ENCODE measurements at places on chromosomes 6 and 20. TPM values are rescaled to one million over a fixed set of nuclear protein-coding genes. Genes with fewer than 3 reads are reported as not detected.
A peak's percentile ranks its signal among the peaks of the same experiment; 100 is the strongest.

DNA sequence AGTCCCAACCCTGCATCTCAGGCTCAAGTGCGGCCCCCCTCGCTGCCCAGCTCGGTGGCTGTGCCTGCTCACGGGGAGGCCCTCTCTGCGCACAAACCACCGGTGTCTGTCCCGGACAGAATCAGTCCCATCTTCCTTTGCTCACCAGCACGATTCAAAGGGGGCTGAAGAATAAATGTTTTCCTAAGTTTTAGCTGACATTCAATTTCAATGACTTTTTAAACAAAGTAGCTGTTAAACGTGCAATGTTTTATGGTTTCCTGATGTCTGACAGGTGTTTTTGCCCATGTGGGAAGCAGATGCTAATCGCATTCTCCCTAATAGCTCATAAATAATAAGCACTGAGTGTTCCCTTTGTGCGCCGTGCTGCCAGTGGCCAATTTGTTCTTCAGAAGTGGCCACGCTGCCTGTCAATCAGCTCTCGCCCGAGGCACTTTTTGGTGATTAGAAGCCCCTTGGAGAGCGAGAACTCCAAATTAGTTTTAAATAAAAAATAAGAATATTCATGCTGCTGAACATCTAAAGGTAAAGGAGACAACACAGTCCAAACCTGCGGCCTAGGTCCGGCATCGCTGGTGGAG, 26.3 kb downstream of the BHLHE23 start:
- H3K36me3 ChIP-seq = no peaks in the 10 kb centered on the region
- H3K27me3 ChIP-seq = peaks cover 98% of the 10 kb centered on the region
- H3K4me1 ChIP-seq = no peaks in the 10 kb centered on the region
- DNase-seq = no peak
- H3K27ac ChIP-seq = no peak overlapping the region
- no peak overlapping the region for H3K4me3 ChIP-seq

DNA sequence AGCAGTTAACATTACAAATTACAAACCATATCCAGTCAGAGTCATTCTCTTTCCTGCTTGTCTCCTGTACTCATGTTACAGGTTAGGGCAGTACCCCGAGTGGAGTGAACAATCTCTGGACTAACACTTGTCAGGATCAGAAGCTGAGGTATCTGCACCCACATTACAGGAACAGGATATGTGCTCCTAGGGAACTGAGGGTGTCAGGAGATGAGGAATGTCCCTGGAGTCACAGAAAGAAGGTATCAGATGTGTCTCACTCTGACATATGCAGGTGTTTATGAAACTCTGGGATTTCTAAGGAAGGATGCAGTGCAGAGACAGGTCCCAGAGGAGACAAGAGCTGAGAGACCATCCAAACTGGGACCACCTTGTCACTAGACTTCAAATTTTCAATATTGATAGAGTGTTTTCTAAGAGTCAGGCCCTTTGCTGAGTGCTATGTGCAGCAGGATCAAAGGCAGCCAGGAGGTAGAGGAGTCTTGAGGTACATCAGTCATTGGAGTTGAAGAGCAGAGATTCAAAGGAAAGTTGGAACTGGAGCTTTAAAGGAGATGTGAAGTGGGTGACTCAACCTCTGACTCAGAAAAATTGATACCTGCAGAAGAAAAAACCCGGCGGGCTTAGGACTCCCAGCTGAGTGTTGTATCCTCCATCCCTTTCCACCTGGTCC, 12.6 kb downstream of the HLA-DPB1 start:
- DNase-seq = no peak
- peaks cover 34% of the 10 kb centered on the region for H3K27me3 ChIP-seq
- no peaks in the 10 kb centered on the region for H3K36me3 ChIP-seq
- no peaks in the 10 kb centered on the region for H3K4me1 ChIP-seq
- H3K4me3 ChIP-seq = no peak overlapping the region

- H3K36me3 ChIP-seq = no peaks in the 10 kb centered on the region
- H3K27me3 ChIP-seq = no peaks in the 10 kb centered on the region
- no peak for DNase-seq
These were observed 112.2 kb upstream of the TNFAIP3 start for GRCh38 chr6:137754866-137755265.

- no peak for DNase-seq
- peaks cover 51% of the 10 kb centered on the region for H3K4me1 ChIP-seq
- H3K4me3 ChIP-seq = no peak overlapping the region
- H3K27ac ChIP-seq = no peak overlapping the region
These were observed 196.5 kb upstream of the ZNF217 start for GRCh38 chr20:53789989-53790675.

DNA sequence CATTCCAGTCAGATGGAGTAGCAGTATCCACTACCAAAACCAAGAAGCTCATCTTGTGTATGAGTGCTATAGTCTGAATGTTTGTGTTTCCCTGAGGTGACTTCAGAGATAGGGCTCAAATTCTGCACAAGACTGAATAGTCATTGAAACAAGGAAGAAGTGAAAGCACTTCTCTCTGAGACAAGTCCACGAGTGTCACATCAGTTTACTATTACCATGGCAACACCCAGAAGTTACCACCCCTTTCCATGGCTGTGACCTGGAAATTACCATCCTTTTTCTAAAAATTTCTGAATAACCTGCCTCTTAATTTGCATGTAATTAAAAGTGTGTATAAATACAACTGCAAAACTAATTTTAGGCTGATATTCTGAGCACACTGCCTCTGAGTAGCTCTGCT, 682.1 kb upstream of the ADGRB3 start:
- no peaks in the 10 kb centered on the region for H3K4me1 ChIP-seq
- no peak for DNase-seq
- no peak overlapping the region for H3K27ac ChIP-seq
- H3K4me3 ChIP-seq = no peak overlapping the region
- no peaks in the 10 kb centered on the region for H3K27me3 ChIP-seq

The MANEA gene
- total RNA-seq = 10.9 TPM

DNA sequence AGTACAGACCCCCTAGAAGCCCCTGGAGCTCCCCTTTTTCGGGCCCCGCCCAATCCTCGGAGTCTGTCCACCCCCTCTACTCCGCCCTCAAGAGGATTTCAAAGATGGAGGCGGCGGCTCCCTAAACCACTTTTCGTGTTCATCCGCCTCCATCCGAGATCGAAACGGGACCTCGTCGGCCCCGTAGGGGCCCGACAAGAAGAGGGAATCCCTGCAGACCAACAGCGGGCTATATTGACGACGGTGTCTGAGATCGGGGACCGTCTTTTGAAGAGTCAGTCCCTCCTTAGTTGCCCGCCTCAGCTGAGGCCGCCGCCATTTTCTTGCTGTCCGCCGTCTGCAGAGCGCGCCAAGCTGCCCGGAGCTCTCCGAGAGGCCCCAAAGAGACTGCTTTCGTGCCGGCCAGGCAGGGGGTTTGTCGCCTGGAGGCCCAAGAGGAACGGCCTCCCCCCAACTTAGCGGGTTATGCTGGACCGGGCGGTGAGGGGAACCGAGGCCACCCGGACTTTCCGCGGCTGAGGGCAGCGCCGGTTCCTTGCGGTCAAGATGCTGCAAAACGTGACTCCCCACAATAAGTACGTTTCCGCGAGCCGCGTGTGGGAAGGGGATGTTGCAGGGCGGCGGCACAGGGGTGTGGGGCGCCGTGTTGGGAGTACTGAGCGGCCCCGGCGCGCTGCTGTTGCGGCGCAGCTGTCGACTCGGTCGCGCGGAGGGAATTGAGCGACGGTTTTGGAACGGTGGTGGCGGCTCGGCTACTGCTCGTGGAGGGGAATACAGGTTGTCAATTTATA, 4.2 kb downstream of the BRD2 start:
- H3K4me1 ChIP-seq = peaks cover 47% of the 10 kb centered on the region
- H3K4me3 ChIP-seq = peak overlapping the region; percentile 90
- peak overlapping the region; percentile 99 for H3K27ac ChIP-seq
- H3K27me3 ChIP-seq = no peaks in the 10 kb centered on the region

- no peak overlapping the region for H3K4me3 ChIP-seq
- H3K36me3 ChIP-seq = no peaks in the 10 kb centered on the region
- no peaks in the 10 kb centered on the region for H3K27me3 ChIP-seq
- H3K4me1 ChIP-seq = peaks cover 30% of the 10 kb centered on the region
- no peak for DNase-seq
These were observed 217.3 kb downstream of the ARID1B start for GRCh38 chr6:156994215-156995076.

The PHACTR1 gene
- total RNA-seq = not detected

DNA sequence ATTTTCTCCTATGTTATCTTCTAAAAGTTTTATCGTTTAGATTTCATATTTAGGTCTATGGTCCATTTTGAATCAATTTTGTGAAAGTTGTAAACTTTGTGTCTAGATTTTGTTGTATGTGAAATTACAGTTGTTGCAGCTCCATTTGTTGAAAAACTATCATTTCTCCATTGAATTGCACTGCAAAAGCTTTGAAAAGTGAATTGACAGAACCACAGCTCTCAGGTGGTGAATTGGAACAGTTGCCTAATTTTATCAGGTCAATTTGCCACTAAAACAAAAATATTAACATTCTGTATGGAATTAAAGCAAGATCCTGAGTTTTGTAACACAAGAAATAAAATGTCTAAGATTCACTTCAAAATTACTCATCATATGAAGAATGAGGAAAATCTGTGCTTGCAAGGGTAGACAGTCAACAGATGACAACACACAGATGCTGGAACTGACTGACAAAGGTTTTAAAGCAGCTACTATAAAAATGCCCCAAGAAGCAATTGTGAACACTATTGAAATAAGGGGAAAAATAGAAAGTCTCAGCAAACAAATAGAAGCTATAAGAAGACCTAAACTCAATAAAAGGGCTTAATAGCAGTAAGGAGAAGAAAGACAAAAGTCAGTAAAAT, 346.7 kb downstream of the PAX1 start:
- H3K36me3 ChIP-seq = no peaks in the 10 kb centered on the region
- H3K27ac ChIP-seq = no peak overlapping the region
- no peaks in the 10 kb centered on the region for H3K4me1 ChIP-seq

The PPP1R16B gene
- 0.02 TPM for total RNA-seq

The TXLNB gene
- not detected for total RNA-seq

DNA sequence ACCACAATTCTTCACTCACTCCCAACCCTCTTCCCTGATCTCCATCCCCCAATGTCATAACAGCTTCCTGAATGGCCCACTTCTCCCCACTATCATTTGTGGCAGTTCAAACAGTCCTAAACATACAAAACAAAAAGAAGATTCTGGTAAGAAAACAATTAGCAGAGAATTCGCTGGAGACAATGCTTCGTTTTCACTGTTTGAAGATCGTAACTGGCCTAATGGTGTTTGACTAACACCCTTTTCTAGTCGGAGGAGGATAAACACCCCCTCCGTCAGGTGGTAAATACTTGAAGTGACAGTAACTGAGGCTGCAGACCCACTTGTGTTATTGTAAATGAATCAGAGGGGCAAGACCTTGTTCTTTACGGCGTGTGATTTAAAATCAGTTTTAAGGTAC, 3.8 kb downstream of the EYA2 start:
- H3K36me3 ChIP-seq = no peaks in the 10 kb centered on the region
- no peak overlapping the region for H3K27ac ChIP-seq
- H3K4me3 ChIP-seq = no peak overlapping the region
- no peak for DNase-seq

- H3K27me3 ChIP-seq = no peaks in the 10 kb centered on the region
- no peaks in the 10 kb centered on the region for H3K36me3 ChIP-seq
- H3K4me1 ChIP-seq = no peaks in the 10 kb centered on the region
- no peak for DNase-seq
These were observed 52.4 kb downstream of the IPCEF1 start for GRCh38 chr6:154304191-154304590.

DNA sequence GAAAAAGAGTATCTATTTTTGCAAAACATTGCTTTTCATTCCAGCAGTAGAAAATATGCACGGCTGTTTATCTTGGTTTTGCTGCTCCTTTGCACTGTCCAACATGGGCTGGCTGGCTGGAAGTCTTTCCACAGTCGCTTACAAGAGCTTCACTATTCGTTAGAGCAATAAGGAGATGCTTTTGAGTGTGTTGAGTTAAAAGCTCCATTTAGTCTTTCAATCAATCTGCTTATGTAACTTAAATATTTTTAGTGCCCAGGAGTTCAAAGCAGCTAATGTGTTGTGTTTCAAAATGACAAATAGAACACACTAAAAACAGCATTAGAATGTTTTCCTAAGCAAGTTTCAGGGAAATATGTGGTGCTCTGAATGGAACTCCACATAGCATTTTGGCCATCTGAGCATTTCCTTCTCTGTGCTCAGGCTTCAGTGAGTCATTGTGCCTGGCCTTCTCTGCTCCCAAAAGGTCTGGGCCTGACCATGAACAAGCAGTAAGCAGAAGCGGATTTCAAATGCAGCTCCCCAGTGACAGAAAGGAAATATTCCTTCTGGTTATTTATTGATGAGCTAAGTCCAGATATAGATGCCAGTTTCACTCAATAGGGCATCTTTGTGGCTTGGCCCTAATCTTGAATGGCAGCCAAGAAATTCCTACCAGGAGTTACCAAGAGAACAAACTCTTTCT, 580.3 kb downstream of the TENT5A start:
- H3K27ac ChIP-seq = no peak overlapping the region
- no peaks in the 10 kb centered on the region for H3K4me1 ChIP-seq
- no peak for DNase-seq
- H3K27me3 ChIP-seq = no peaks in the 10 kb centered on the region
- H3K4me3 ChIP-seq = no peak overlapping the region

- no peak overlapping the region for H3K27ac ChIP-seq
- peaks cover 17% of the 10 kb centered on the region for H3K4me1 ChIP-seq
- H3K36me3 ChIP-seq = peaks cover 15% of the 10 kb centered on the region
- no peaks in the 10 kb centered on the region for H3K27me3 ChIP-seq
These were observed 5.5 kb downstream of the RWDD2A start for GRCh38 chr6:83198486-83199172.

GRCh38 chr6:141183368-141183767, 949.4 kb upstream of the GJE1 start:
- H3K4me3 ChIP-seq = no peak overlapping the region
- H3K36me3 ChIP-seq = no peaks in the 10 kb centered on the region
- no peak overlapping the region for H3K27ac ChIP-seq
- DNase-seq = no peak

The PRPH2 gene
- 0.06 TPM for total RNA-seq

GRCh38 chr6:40721271-40721952, 134.2 kb upstream of the LRFN2 start:
- H3K36me3 ChIP-seq = no peaks in the 10 kb centered on the region
- H3K4me1 ChIP-seq = peaks cover 14% of the 10 kb centered on the region
- no peak overlapping the region for H3K27ac ChIP-seq
- H3K27me3 ChIP-seq = peaks cover 2% of the 10 kb centered on the region
- H3K4me3 ChIP-seq = no peak overlapping the region
- no peak for DNase-seq
